ENCODE measurements at places on chromosomes 6 and 20. TPM values are rescaled to one million over a fixed set of nuclear protein-coding genes. Genes with fewer than 3 reads are reported as not detected.

Gene TRIM38
- total RNA-seq, result 1.8 TPM

Gene MEA1
- total RNA-seq, result 113 TPM

Gene TRIM39
- total RNA-seq, result 8.1 TPM

Gene CFAP206
- 0.17 TPM for total RNA-seq

Gene PIGT
- 103 TPM for total RNA-seq

Gene ZC3H12D
- 0.07 TPM for total RNA-seq

Gene POPDC3
- 30.2 TPM for total RNA-seq

Gene CSNK2B
- 197 TPM for total RNA-seq

Gene MYMX
- not detected for total RNA-seq

Gene BPI
- not detected for total RNA-seq

Gene CCDC28A
- 9.3 TPM for total RNA-seq

Gene BANF2
- not detected for total RNA-seq

Gene TRAM2
- total RNA-seq, result 23.2 TPM

Gene SPEF1
- 2.0 TPM for total RNA-seq

Gene SUMO4
- total RNA-seq, result not detected

Gene EEF1A2
- 155 TPM for total RNA-seq

Gene RSPO3
- 86.4 TPM for total RNA-seq

Gene TGM3
- total RNA-seq, result 0.05 TPM

Gene SMPD2
- total RNA-seq, result 13.7 TPM

Gene EYA4
- total RNA-seq, result 10.3 TPM

Gene FRK
- 1.5 TPM for total RNA-seq

Gene LMBRD1
- 11.6 TPM for total RNA-seq

Gene TAPBP
- total RNA-seq, result 43.4 TPM

Gene HCRTR2
- total RNA-seq, result not detected

Gene TBX18
- total RNA-seq, result 17.2 TPM

Gene SLC25A27
- 0.70 TPM for total RNA-seq

Gene EFCAB8
- total RNA-seq, result not detected

Gene GJA1
- 50.3 TPM for total RNA-seq

Gene UBD
- total RNA-seq, result 0.49 TPM

Gene RFX6
- total RNA-seq, result not detected

Gene TP53TG5
- total RNA-seq, result not detected

Gene RAET1L
- total RNA-seq, result 0.47 TPM

Gene PBOV1
- total RNA-seq, result not detected

Gene ARG1
- total RNA-seq, result not detected

Gene EDN1
- 41.0 TPM for total RNA-seq

Gene TMEM170B
- total RNA-seq, result 0.80 TPM

Gene MAS1
- total RNA-seq, result not detected

Gene APCDD1L
- total RNA-seq, result not detected

Measured in A549 treated with RU486 at 1 μM for 4 hours (cell line).